ENCODE measurements at places on chromosomes 13 and 19. TPM values are rescaled to one million over a fixed set of nuclear protein-coding genes. Genes with fewer than 3 reads are reported as not detected.

GRCh38 chr13:31036731-31037695, 104.6 kb downstream of the TEX26 start:
- DNase-seq, result no peak

ZNF256 gene
- total RNA-seq, result 3.6 TPM

GRCh38 chr19:55459950-55460657, 1.3 kb downstream of the ISOC2 start:
- no peak for DNase-seq

CDK8 gene
- total RNA-seq, result 17.7 TPM

GRCh38 chr13:91358387-91358782, 10.9 kb downstream of the MIR17HG start:
- no peak for DNase-seq

DNA sequence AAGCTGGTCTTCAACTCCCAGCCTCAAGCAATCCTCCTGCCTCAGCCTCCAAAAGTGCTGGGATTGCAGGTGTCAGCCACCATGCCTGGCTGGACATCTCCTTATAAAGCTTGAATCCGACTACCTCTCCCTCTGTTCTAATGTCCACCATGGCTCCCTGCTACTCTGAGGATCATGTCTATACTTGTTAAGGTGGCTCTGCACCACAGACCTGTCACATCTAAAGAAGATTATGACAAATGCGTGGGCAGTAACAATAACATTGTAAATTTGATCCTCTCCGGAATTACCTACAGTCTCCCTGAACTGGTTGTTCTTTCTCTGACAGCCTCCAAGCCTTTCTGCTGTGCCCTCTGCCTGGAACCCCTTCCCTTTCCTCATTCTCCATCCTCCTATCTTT, 1.8 kb downstream of the NXNL1 start:
- no peak for DNase-seq

- no peak for DNase-seq
These were observed 59.6 kb downstream of the PDS5B start for GRCh38 chr13:32645854-32646253.

- no peak for DNase-seq
These were observed 1.4 kb downstream of the NLRP2 start for GRCh38 chr19:54967611-54968010.

- no peak for DNase-seq
These were observed 27.3 kb upstream of the LDLR start for GRCh38 chr19:11061952-11062351.

DNA sequence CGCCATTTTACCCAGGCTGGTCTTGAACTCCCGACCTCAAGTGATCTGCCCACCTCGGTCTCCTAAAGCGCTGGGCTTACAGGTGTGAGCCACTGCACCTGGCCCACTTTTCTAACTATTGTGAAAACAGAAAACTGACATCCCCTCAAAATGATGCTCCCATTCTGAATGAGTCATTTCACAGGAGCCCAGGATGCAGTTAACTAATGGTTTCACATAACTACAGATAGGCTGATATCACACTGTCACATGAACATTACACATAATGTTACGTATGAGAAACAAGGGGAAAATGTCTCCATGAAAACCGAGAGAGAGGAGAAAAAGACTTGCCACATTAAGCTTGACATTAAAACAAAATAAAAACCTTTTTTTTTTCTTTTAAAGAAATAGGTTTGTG, 37.5 kb downstream of the N4BP2L2 start:
- no peak for DNase-seq

- no peak for DNase-seq
These were observed 8.9 kb upstream of the SLC15A1 start for GRCh38 chr13:98761126-98761985.

C1QTNF9 gene
- total RNA-seq, result not detected

NEK5 gene
- 0.30 TPM for total RNA-seq

SERP2 gene
- total RNA-seq, result 20.5 TPM

ARMC6 gene
- total RNA-seq, result 40.8 TPM

TNFSF9 gene
- not detected for total RNA-seq

DNA sequence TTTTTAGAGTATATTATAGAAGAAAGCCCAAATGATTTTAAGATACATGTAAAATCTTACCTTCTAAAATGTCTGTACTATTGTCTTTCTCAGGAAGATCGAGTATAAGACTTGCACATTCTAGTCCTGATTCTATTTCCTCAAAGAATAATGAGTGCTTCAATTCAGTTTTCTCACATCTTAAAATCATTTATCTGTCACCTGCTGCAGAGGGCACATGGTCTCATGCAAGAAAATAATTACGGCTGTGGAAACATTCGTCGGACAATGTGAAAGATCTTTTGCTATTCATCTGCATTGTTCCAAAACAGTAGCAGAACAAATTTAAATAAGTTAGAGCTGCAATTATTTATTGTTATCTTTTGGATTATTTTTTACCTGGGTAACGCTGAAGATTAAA, 1403.5 kb downstream of the PCDH9 start:
- no peak for DNase-seq

DNA sequence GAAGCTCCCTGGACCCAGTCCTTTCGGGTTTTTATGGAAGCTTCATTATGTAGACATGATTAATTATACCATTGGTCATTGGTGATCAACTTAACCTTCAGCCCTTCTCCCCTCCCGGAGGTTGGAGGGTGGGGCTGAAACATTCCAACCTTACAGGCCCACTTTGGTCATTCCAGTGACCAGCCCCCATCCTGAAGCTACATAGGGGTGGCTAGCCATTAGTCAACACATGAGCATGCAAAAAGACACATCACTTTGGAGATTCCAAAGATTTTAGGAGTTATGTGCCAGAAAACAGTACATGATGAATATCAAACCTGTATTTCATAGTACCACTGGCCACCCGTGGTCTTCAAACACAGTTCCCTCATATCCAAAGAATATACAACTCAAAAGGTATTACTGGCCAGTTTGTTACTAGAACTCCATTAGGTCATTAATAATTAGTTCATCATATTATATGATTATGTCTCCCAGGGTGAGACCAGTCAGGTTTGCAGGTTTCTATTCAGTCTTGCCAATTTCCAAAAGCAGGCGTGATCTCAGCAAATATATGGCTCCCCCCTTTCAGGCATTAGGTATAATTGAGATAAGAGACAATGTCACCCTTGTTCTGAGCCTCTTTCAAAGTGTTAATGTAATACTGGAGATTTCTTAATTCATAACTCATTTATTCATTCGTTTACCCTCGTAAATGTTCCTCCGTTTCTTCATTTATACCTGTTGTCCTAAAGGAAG, 11.1 kb downstream of the PPP5C start:
- DNase-seq, result no peak

DNA sequence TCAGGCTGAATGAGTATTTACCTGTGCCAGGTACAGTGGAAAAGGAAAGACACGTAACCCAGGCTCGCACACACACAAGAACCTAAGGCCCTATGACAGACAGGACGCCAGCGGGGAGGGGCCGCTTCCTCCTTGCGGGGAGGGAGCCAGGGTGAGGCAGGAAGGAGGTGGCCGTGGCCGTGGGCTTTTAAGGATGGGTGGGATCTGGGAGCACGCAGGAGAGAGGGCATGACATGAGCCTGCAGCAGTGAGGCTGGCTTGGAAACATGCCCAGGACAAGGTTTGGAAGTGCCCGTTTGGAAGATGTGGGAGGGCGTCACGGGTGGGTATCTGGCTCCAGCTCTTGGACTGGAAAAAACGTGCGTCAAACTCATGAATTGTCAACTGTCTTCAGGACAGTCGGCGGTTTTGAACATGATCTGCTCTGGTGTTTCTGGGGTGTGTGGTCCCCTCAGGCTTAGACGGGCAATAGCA, 20.1 kb downstream of the SH3GL1 start:
- DNase-seq, result no peak

DNA sequence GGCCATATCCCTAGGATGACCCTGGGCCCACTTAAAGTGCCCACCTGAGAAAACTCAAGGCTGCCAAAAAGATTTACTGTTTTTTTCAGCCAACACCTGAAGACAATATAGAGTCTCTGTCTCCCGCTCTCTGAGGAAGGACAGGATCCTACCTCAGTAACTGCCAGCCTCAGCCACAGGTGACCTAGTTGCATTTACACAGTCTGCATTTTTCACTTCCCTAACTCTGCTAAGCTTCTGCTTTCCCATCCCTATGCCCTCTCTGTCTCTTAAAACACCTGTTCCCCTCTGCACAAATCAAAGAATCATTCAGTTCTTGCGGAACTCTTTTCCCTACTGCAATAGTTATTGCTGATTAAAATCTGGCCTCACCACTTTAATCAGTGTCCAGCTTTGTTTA, 609.5 kb downstream of the UQCRFS1 start:
- DNase-seq, result no peak

KIR3DL1 gene
- total RNA-seq, result not detected

PNMA8A gene
- total RNA-seq, result 2.5 TPM

GRCh38 chr19:44796701-44797115, 12.2 kb upstream of the BCAM start:
- no peak for DNase-seq

- DNase-seq, result no peak
These were observed 1.3 kb upstream of the SHKBP1 start for GRCh38 chr19:40575326-40575725.

DNA sequence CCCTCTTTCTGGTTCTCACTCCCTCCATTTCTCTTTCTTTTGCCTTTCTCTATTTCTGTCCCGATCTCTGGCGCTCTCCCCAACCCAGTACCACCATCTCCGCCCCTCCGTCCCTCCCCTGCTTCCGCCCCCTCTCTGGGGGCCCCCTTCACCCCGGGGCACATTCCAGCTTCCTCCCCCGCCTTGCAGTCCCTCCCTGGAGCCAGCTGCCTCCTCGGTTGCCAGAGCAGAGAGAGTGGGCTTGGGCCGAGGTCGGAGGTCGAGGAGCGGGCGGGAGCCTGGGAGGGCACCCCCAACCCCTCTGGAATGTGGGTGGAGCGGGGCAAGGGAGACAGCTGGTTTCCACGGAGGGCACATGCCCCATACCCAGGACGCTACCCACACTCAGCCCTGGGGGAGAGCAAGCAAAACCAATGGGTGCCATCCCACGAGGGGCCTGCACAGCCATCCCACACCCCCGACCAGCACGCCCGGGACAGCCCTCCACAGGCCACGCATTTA, 6.5 kb upstream of the CIRBP start:
- no peak for DNase-seq

- no peak for DNase-seq
These were observed 38.7 kb upstream of the ARHGEF7 start for GRCh38 chr13:111076155-111077013.

GRCh38 chr13:51800486-51800885, 3.5 kb downstream of the DHRS12 start:
- no peak for DNase-seq

MADCAM1 gene
- total RNA-seq, result not detected

DNA sequence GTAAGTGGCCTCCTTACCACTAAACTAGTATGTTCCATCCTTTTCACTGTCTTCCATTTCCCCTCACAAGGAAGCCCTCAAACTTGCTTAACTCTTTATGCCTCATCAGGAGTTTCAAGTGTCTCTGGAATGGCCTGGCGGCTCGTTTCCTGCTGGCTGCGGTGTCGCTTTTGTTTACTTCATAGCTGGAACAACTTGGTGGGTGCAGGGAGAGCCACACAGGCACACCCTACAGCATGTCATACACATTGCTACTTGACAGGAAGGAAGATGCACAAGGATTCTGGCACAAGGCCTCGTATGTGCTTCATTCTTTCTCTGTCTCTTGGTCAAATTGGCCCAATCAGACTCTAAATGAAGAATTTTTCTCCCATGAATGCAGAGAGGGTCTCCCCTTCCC, 488.3 kb downstream of the FOXO1 start:
- DNase-seq, result no peak

- DNase-seq, result no peak
These were observed 6.6 kb upstream of the DDX39A start for GRCh38 chr19:14425696-14426138.

PRR22 gene
- total RNA-seq, result 0.66 TPM

DNA sequence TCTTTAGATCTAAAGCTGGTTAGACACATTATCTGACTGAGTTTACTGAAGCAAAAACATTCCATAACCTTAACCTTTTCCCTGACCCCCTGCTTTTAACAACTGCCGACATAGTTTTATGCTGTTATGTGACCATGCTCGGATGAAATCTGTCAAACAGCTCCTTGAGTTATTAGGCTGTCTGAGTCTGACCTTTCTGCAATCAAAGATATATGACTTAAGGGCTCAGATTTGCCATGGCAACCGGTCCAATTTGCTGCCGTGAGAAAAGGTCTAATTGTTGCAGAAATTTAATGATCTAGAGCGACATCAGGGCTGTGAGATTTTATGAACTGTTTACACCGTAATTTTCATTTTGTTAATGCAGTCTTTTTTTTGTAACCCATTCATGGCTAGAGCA, 61.8 kb downstream of the URI1 start:
- no peak for DNase-seq

RNF225 gene
- not detected for total RNA-seq

DNA sequence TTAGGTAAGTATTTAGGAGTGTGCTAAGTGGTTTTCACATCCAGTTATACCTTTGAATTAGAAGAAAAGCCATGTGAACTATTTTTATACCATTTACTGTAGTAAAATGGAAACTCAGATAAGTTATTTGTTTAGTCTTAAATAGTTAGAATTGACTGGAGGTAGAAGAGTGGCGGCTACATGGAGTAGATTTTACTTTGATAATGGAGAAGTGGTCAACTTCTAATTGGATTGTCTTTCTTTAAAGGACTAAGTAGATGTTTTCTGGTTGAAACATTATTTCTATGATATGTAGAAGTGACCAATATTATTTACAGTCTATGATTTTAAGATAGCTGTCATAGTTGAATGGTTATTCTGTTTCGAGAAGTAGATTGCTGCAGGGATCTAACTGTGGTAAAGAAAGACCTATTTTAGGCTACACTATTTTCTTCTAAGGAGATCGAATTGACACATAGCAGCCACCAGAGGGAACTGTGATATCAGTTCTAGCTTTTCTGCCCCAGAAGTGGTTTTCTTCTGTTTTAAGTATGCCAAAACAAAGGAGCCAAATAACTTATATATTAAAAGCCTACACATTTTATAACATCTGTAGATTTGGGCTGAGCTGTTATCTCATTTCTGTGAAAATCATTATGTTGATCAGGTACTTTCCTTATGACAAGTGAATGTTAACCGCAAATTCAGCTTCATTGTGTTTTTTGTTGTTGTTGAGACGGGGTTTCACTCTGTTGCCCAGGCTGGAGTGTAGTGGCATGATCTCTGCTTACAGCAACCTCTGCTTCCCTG, 26.1 kb downstream of the ZMYM2 start:
- no peak for DNase-seq

MEF2B gene
- not detected for total RNA-seq

DNA sequence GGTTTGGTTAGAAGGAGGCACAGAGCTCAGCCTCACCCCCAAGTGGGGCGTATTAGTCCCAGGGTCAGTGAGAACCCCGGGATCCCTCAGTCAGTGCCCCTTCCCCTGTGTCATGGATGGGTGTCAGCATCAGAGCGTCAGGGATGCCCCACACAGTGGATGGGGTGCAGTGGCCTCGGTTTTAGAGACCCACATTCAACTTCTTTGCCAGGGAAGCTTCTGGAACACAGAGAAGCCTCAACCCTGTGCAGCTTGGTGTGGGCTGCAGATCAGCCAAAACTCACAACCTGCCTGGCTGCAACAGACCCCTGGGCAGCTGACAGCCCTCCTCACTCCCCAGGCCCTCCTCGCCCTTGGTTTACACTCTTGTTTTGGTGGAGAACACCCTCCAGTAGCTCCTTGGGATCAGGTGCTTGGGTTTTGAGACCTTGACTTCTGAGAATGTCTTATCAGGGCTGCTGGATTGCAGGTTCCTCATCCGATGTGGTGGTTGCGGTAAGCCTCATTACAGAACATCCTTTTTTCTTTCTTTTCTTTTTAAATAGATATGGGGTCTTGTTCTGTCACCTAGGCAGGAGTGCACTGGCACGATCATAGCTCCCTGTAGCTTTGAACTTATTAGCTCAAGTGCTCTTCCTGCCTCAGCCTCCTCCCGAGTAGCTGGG, 11.0 kb downstream of the ZNF333 start:
- DNase-seq, result no peak
